Amniotic stem cell (primary cell): ENCODE measurements at places on chromosomes 3 and 15.
A peak's percentile ranks its signal among the peaks of the same experiment; 100 is the strongest.

DNA sequence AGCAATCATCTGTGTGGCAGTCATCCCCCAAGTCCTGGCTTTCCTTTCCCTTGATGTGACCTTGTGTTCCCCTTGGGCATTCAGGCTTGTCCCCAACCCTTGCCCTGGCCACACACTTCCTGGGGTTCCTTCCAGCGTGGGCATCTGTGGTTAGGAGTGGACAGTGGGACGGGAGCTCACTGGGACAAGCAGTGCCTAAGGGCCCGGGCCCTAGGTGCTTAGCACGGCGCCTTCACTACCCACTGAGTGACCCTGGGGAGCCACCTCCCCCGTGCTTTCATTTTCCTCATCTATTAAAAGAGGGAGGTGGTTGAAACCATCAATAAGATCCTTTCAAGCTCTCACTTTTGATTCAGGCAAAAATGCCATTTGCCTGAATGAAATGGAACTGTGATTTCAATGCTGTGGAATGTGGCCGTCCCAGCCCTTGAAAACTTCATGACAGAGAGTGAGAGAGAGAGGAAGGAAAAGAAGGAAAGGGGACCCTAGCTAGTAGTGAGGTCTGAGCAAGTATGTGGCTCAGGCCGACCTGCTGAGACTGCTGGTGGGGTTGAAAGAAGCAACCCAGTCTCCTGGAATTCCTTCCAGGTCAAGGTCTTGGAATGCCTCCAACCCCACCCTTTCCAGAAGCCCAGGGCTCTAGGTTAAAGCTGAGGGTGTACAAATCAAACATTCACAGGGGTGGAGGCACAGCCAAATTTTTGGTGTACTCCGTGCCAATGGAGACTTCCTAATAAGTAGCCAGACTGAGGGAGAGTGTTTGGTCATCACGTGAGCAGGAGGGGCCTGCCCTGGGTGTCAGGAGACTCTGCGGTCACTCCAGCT lies 302.9 kb downstream of the TLE3 start:
- DNase-seq, result peak; percentile 12

GRCh38 chr15:69009341-69009740 lies 5.2 kb upstream of the NOX5 start:
- no peak for DNase-seq

- DNase-seq, result no peak
Observed at GRCh38 chr3:78868570-78868969, 899.2 kb downstream of the ROBO1 start.

- DNase-seq, result no peak
Observed at GRCh38 chr15:58921267-58921790, 12.2 kb downstream of the SLTM start.

GRCh38 chr3:183537295-183537730 lies 18.2 kb downstream of the KLHL6 start:
- DNase-seq, result peak; percentile 11

DNA sequence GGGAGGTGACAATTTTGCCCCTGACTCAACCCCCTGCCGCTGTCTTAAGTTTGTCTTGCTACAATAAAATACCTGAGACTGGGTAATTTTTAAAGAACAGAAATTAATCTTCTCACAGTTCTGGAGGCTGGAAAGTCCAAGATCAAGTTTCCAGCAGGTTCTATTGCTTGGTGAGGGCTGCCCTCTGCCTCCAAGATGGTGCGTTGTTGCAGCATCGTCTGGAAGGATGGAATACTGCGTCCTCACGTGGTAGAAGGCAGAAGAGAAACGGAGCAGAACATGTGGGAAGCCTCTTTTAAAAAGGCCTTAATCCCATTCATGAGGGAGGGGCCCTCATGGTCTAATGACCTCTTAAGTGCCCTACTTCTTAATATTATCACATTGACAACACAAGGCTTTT lies 87.3 kb upstream of the SNTN start:
- DNase-seq, result no peak

DNA sequence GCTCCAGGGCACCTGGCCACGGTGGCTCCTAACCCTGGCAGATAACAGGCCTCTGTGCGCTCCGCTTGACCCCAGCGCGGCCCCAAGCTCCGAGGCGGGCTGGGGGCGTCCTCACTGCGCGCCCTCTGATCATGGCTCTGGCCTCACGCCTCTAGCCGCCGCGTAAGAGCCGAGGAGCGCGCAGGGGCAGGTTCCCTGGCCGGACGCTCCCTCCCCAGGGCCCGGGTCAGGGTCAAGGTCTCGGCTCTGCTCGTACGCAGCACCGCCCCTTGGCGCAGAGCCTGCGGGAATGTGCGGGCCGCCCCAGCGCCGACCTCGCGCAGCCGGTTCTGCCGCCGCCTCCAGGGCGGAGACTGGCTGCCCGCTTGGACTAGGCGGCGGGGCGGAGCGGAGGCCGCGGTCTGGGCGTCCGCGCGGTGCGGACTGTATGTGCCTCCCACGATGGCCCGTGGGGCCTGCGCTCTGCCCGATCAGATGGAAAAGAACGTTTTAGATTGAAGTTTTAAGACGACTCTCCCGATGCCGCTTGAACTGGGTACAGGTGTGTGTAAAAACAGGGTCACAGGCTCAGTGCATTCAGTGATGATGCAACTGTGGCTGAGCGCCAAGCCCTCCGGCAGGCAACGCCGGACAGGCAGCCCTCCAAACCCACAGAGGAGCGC lies 40.8 kb downstream of the CHST14 start:
- no peak for DNase-seq

DNA sequence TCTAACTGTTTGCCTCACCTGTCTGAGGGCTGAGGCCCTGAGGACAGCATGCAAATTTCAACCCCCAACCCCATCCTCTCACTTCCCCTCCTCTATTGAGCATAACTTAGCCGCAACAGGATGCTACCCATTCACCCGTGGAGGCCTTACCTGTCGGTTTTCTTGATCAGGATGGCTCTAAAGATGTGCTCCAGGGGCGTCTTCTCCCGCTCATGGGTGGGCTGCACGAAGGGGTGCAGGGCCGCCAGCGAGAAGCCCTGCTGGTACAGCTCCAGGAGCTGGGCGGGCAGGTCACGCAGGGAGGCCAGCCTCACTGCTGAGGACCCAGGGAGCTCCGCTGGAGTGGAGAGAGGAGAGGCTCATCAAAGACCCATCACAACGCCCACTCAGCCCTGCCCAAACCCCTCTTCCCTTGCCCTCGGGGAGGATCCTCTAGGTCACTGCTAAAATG lies 79.8 kb downstream of the RFTN1 start:
- DNase-seq, result no peak

DNA sequence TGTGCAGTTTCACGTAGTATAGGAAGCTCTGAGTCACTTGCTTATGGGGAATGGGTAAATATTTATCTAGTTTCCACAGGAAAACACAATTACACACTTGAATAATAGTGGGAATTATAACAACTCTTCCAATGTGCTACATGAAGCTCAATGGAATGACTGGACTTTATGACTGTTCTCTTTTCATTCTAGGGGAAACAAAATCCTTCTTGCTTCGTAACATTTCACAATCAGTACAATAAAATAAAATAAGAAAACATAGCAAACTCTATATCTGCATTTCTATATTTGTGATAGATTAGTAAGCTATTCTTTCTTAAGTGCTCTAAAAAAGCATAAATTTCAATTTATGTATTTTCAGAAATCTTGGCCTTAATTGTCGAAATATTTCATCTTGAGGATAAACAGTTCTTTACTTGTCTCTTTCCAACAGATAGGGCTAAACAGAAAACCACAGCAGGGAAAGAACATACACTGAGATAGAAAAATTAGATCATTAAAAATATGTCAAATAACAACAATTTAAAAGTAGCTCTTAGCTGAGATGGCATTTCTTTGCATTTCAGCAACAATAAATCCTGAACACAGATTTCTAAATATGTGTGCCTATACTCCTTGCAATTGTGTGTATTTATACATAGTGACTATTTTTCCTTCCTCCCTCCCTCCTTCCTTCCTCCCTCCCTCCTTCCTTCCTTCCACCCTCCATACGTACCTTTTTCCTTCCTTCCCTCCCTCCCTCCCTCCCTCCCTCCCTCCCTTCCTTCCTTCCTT lies 395.5 kb upstream of the KCNMB2 start:
- no peak for DNase-seq

GRCh38 chr15:55389264-55389607 lies 18.9 kb downstream of the CCPG1 start:
- no peak for DNase-seq

- no peak for DNase-seq
Observed at GRCh38 chr3:134039161-134039862, 9.6 kb upstream of the SLCO2A1 start.

DNA sequence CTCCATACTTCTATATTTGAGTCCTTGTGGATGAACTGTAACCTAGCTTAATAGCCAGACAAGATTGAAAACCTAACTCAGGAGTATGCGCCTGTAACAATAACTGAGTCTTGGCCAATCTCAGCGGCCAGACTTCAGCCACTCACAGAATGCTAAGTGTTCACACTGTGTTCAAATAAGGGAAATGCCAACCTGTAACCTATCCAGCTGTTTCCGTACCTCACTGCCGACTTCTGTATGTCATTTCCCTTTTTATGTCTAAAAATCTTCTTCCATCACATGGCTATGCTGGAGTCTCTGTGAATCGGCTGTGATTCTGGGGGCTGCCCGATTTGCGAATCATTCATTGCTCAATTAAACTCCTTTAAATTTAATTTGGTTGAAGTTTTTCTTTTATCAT lies 169.2 kb downstream of the NFKBIZ start:
- DNase-seq, result no peak

GRCh38 chr15:90035095-90035839 lies 34.1 kb downstream of the ZNF710 start:
- DNase-seq, result no peak

DNA sequence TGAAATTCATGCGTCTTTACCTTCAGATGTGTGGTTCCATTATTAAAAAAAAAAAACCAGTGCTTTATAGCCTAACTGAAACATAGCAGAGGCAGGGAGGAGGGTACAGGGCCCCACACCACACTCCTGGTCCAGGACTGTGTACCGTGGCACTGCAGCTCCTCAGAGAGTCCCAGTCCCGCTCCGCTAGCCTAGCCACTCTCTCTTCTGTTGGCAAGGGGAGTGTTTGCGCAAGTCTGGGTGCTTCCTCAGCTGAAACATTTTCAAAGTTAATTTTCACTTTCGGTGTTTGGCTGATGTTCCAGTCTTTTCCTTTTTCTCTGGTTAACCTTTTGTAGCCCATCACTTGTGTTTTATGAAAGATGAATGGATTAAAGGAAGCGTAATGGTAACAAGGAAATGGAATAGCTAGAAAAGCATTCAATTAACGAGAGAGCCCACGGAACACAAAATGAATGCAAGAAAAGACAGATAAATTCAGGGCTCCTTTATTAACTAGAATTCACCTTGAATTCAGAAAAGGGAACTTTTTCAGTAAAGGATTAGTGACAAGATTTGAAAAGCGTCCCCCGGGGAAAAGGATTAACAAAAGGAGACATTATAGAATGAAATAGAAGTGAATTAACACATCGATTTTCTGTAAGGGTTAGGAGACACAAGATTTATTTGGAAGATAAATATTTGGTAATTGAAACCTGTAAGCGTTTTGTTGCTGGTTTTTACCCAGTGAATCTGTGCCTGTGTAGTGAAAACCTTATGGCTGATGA lies 177.0 kb downstream of the CACNA2D3 start:
- no peak for DNase-seq

DNA sequence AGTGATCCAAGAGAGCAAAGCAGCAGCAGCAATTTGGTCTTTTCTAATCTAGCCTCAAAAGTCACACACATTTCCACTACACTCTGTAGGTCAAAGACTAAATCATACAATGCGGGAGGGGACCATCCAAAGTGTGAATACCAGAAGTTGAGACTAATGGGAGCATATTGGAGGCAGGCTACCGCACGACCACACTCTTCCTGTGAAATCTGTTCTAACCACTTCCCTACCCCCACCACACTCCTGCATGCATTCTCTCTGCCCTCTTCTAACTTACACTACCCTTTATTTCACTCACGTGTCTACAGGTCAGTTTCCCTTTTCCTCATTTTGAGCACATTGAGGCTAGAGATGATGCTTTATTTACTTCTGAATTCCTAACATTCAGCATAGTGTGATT lies 23.7 kb upstream of the PRTG start:
- no peak for DNase-seq

- DNase-seq, result no peak
Observed at GRCh38 chr3:155228676-155229075, 64.8 kb downstream of the STRIT1 start.

- DNase-seq, result no peak
Observed at GRCh38 chr3:23968463-23969184, 23.5 kb downstream of the NR1D2 start.

DNA sequence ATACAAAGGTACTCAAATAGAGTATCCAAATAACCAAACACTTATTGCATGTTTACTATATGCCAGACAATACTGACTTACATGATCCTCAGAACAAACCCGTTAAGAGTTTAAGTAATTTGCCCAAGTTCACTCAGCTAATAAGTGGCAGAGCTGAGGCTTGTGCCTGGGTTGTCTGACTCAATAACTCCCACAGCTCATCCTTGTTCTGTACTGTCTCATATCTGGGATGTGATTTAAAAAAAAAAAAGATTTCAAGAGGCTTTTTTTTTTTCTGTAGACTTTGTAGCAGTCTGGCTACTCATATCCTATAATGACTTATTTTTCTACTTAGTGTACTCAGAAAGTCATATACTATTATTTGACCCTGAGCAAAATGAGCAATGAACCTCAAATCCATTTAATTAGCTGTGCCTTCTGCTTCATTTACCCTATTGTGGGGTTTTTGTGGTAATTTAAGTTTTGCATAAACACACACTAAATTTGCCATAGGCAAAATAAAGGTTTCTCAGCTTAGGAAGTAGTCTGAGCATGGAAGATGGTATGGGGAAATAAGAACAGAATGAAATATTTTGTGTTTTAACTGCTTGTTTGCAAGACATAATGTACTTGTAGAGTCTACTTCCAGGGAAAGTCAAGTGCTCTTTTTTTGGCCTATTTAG lies 3.1 kb downstream of the NSUN3 start:
- no peak for DNase-seq

- DNase-seq, result no peak
Observed at GRCh38 chr3:44890852-44891251, 16.4 kb downstream of the TGM4 start.

DNA sequence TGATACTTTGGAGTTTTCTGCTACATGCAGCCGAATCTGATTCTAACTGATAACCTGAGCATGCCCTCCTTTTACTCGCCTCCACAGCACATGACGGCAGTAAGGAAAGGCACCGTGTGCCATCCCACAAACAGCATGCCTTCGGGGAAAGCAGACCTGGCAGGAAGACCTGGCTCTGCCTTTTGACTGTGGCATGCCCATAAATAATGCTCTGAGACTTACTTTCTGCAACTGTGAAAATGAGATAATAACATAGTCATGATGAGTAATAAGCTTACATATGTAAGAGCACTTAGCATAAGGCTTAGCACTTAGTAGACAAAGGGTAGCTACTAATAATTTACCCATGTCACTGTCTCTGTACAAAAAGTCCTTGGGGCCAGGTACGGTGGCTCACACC lies 32.9 kb downstream of the MTHFS start:
- DNase-seq, result no peak

DNA sequence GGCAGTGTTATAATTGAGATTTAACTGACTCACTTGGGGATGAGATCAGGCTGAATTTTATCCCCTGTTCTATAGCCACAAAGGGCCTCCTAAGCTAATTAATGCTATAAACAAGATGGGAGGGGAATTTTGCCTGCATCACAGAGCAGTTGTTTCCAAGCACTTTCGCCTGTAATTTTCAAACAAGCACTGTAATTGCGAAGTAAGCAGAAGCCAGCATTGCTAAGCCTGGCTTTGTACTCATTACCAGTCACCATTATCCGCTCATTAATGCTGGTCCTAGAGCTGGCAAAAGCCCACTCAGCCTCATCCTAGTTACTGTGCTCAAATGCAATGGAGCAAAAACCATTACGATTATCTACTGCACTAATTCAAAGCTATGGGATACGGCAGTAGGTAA lies 356.6 kb upstream of the UBE2E2 start:
- DNase-seq, result no peak

GRCh38 chr15:36358523-36358922 lies 220.9 kb upstream of the CDIN1 start:
- no peak for DNase-seq
